ENCODE measurements at places on chromosomes 16 and 17.
A peak's percentile ranks its signal among the peaks of the same experiment; 100 is the strongest.

DNA sequence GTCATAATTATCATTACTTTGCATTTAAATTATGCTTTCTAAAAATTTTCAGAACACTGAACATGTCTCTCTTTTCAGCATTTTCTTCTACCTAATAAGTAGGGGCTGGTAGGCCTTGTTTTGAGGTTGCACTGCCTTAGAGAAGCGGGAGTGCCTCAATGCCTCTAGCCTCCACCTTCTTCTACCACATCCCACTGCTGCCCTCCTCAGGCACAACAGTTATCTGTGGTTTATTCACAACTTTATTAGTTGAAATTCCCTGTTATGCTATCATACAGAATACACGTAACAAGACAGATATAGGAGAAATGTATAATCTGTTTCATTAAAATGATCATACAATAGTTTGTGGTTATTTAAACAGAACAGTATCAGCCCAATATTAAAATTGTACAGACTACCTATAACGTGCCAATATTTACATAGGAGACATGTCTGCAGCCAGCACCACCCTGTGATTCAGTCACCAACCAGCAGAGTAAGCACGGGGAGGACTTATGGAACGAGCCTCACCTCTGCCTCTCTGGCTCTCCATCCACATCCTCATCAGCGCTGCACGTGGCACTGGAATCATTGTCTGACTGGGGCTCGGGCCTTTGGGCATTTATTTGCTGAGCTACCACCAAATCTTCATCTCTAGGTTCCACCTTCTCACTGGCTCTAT, 101.2 kb downstream of the TTC19 start:
- DNase-seq, result no peak

DNA sequence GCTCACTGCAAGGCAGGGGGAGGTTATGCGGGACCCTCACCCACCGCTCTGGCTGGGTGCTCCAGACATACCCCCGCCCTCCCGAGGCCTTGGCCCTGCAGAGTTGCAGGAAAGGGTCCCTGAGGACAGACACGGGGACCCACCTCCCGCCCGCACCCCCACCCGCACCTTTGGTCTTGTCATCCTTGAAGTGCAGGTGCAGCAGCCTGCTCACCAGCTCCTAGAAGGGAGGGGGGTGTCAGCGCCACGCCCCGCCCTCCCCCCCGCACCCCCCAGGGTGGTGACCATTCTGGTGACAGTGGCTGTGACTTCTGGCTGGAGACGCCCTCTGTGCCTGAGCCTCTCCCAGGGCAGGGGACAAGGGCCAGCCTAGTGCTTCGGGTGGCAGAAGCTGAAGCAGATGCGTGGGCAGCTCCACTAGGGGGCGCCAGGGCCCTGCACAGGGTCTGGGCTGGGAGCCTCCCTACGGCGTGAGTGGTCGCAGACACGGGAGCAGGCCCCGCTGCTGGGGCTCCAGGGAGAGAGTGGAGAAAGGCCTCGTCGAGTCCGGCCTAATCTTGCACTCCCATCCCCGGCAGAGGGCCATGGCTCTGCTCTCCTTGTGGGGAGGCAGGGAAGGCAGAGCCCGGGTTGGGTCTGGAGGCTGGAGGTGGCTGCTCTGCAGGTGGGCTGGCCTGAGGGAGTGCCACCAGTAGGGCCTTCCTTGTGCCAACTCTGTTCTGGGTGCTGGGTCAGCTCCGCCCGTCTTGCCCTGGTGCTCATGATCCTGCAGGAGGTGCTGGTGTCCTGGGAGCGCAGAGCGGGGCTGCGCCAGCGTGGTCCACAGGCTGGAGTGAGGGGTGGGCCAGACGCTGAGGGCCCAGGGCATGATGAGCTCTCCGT, 2.7 kb downstream of the CENPX start:
- peak; percentile 90 for DNase-seq

GRCh38 chr16:86661706-86662105, 83.4 kb downstream of the FOXL1 start:
- no peak for DNase-seq

- no peak for DNase-seq
Observed at GRCh38 chr17:49486012-49486641, 9.0 kb upstream of the NGFR start.

- DNase-seq, result no peak
Observed at GRCh38 chr17:81171941-81172340, 5.9 kb upstream of the AATK start.

- no peak for DNase-seq
Observed at GRCh38 chr17:72591289-72592241, 470.7 kb downstream of the SOX9 start.
